ENCODE measurements at places on chromosomes 13 and 19.

DNA sequence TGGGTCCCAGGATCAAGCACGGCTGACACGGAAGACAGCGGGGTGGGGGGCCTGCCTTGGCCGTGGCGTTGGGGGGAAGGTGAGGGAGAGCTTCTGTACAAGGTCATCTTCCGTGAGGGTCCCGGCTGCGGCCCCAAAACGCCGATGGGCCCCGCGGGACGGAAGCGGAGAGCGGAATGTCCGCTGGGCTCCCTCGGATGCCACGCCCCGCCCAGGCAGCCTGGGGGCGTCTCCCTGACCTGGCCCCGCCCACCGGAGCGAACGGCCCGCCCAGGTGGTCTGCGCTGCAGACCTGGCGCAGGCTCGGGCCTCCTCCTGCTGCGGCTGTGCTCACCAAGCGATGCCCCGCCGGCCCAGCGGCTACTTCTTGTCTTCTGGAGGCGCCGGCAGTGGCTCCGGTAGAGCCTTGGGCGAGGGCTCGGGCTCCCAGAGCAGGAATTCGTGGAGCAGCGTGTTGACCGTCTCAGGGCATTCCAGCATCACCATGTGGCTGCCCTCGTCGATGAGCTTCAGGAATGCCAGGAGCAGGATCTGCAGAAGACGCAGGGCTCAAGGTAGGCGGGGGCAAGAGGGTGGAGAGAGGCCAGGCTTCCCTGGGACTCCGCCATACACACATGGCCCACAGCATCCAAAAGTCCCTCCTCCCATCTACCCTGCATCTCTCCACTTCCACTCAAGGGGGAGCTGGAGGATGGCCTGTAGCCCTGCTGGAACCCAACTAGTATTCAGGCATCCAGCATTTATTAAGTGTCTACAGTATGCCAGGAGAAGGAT is 10.7 kb downstream of the ABHD8 start:
- peak; percentile 85 for DNase-seq

DNA sequence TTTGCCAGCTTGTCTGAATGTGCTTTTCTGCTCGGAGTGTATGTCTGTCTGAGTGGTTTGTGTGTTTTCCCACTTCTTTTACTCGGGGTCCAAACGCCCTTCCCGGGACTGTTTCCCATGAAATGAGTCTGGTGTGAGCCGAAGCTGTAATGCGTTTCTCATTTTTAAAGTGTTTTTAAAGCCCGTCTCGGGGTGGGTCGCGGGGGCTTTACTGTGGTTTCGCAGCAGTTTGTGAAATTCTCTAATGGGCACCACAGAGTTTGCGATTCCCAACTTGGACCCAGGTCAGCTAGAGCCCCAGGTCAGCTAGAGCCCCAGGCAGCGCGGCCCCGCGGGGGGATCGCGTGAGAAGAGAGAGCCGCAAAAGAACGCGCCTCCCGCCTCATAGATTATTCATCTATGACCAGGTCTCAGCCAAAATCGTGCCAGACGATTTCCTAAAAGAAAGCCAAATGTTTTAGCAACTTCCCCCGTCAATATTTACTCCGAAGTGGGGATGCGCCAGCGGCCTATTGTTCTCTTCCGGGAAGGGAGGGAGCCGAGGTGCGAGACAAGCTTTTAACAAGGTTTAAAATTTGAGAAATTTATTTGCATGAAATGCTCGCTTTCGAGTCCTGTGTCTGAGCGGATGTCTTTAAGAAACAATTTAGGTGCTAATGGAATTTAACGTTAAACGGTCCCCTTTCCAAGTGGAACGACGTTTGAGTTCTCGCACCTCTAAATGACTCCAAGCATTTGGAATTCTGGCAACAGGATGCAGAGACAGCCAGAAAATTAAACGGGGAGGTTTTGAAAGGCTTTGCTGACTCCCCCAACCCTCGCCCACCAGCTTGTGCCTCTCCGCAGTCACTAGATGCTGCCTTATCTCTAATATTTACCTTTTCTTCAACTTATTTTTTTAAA is 2.2 kb downstream of the ZIC2 start:
- DNase-seq, result no peak

DNA sequence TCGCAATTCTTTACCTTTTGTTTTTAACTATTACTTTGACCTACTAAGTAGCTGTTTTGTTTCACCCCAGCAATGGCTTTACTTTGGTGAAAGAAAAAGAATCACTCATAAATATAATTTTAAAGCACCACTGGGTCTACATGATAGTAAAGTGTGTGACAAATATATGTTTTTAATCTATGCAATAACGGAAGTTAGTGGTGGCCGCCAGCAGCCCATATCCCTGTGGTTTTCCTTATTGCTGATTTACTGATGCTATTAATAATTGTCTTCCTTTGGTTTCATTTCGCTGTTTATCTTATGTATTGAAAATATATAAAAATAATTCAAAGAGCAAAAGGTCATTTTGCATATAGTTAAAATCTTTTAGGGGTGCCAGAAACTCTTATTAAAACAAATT is 491.3 kb downstream of the DIAPH3 start:
- DNase-seq, result no peak

DNA sequence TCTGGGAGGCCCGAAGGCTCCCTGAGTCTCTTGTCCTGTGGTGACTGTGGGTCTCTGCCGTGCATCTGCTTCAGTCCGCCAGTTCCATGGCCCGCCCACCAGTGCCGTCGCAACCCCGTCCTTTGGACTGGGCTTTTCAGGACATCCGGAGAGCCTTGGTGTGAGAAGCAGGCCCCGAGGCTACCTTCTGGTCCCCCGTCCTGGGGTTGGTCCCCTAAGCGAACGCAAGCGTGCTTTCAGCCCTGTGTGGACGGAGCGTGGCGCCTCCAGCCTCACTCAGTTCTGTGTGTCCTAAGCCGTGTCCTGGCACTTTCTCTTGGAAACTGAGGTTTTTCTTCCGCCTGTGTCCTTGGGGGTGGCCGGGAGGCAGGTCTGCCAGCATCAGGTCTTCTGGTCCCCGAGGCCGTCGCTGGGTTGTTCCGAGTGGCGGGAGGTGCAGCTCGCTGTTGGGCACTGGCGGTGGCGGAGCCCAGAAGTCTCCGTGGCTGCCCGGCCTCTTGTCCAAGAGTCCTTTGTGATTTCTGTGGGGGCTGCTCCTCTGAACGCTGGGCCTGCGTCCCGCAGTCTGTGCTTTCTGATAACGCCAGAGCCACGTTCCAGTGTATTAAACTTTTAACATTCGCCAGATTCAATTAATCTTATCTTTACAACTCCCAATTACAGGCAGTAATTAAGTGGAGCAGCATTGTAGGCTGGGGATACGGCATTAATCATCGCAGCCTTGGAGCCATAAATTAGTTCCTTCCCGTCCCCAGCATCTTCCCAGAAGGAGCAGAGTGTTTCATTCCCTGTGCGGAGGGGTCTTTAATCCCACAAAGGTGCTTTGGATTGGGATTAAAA is 99.5 kb downstream of the KDM4B start:
- no peak for DNase-seq

- DNase-seq, result no peak
Measured at GRCh38 chr13:67231289-67232000, 1.3 kb upstream of the PCDH9 start.

GRCh38 chr13:91358387-91358782 is 10.9 kb downstream of the MIR17HG start:
- DNase-seq, result no peak

- DNase-seq, result no peak
Measured at GRCh38 chr19:29172302-29172701, 40.6 kb downstream of the UQCRFS1 start.

GRCh38 chr13:90302107-90302506 is 1045.4 kb upstream of the MIR17HG start:
- no peak for DNase-seq

DNA sequence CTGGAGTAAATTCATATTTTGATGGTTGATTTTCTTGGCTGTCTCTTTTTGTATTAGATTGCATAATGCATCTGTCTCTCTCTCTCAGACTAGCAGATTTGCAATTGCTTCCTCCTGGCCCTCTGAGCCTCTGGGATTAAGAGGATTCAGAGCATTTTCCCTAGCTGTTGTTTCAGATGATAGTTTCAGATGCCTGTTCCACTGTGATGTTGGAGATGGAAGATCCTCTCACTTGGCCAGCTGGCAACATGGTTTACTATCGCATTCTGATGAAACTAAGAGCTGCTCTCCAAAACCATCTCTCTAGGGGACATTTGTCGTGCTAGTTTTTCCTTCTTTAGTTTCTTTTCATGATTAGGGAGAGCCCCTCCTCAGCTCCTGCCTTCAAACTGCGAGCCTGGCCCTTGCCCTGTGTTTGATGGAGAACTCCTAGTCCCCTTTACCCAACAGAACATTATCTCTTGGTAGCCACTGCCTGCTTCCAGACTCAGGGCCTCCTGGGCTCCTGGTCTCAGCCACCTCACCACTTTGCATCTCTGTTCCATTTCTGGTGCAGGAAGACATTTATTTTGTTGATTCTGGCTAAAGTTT is 244.6 kb downstream of the B3GLCT start:
- DNase-seq, result no peak

GRCh38 chr13:51231456-51231855 is 9.3 kb downstream of the FAM124A start:
- no peak for DNase-seq

- no peak for DNase-seq
Measured at GRCh38 chr13:49560270-49561061, 24.9 kb downstream of the RCBTB1 start.

- no peak for DNase-seq
Measured at GRCh38 chr13:99526549-99526948, 25.3 kb downstream of the TM9SF2 start.

DNA sequence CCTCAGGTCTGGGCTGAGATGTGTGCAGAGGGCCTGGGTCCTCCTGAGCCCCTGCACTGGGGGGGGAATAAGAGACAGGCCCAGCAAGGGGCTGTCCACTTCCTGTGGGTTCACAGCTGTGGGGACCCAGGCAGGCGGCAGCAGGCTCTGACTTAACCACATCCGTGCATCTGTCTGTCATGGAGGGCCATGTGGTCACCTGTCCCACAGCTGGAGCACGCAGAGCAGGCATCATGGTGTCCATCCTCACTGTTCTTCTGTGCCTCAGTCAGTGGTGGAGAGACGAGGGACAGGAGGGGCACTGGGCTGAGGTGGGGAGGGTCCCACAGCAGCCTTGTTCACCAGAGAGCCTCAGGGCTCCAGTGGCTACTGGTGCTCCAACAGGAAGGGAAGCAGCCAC is 16.3 kb upstream of the KIR3DL3 start:
- DNase-seq, result no peak

GRCh38 chr13:65725006-65725405 is 1505.1 kb downstream of the PCDH9 start:
- DNase-seq, result no peak

GRCh38 chr13:38395497-38395788 is 45.8 kb downstream of the UFM1 start:
- DNase-seq, result no peak

DNA sequence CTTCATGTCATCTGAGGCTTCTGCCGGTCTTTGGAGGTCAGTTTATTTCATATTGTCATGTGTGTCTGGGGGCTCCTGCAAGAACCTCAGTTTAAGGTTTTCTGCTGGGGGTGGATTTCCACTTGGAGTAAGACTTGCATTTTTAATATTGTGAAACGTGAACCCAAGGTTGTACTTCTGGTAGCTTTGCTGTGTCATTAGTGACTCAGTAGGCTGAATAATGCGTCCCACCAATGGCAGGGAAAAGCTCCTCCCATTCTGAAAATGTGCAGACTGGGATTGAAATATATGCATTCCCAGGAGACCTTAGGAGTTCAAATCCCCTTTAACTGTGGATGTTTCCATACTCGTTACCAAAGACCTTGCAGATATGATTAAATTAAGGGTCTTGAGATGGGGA is 46.2 kb downstream of the ING1 start:
- DNase-seq, result no peak

- no peak for DNase-seq
Measured at GRCh38 chr19:48804496-48804895, 6.3 kb downstream of the BCAT2 start.

DNA sequence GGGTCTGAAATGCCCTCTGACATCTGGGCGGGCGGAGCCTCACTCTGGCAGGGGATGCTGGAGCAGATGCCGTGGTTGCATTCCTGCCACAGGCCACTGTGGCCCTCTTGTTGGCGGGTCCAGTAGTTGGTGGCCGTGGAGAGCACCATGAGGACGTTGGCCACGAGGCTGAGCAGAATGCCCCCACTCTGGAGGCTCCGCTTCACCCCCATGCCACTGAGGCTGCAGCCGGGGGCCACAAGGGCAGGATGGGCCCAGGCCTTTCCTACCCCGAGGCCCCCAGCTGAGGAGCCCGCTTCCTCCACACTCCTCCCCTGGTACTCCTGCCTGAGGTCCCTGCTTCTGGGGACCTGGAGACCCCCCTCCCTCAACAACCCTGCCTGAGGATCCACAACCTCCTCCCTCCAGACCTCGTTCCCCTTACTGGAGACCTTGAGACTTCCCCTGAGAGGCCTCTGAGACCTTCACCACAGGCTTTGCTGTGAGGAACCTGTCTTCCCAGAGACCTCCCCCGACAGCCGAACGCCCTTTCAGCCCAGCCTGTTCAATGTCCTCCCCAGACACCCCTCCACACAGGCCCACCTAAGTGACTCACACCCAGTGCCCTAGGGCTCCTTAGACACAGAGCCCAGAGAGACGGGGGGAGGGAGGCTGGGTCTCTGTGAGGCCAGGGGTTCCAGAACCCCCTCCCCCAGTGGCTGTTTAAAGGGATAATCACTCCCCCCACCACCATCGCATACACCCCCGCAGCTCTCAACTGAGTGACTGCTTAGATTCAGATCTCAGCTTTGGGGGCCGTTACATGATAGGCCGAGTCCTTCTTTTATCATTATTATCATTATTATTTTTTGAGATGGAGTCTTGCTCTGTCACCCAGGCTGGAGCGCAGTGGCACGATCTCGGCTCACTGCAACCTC is at the start of gene CLDND2:
TSS of gene CLDND2 (minus strand) at position 638 of the 917 bp plus-strand sequence. CDS start at position 212, 426 bp downstream.
- DNase-seq, result no peak

GRCh38 chr19:55581823-55582223 is 1.2 kb upstream of the ZNF579 start:
- no peak for DNase-seq

- DNase-seq, result no peak
Measured at GRCh38 chr13:67146523-67147130, 83.5 kb downstream of the PCDH9 start.

DNA sequence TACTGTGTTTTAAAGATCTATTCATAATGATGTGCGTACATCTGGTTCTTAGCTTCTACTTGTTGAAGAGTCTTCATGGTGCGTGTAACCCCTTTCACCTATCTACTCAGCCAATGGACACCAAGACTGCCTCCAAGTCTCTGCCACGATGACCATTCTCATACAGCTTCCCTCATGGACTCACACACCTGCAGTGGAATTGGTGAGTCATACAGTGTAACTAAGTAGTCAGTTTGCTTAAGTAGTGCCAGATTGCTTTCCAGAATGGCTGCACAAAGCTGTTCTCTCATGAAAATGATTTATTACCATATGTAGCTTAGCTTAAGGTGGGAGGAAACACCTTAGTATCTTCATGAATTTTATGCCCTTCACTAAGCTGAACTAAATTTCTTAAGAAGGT is 112.3 kb downstream of the AKAP11 start:
- no peak for DNase-seq
